Activated CD4-positive, alpha-beta memory T cell treated with anti-CD3 and anti-CD28 coated beads for 36 hours (primary cell): ENCODE measurements at places on chromosomes 2 and 18. TPM values are rescaled to one million over a fixed set of nuclear protein-coding genes. Genes with fewer than 3 reads are reported as not detected.

GRCh38 chr2:237282568-237283128 lies 131.3 kb downstream of the COL6A3 start:
- no peaks in the 10 kb centered on the region for H3K36me3 ChIP-seq
- no peak overlapping the region for H3K4me3 ChIP-seq
- no peaks in the 10 kb centered on the region for H3K4me1 ChIP-seq
- H3K27ac ChIP-seq = no peak overlapping the region
- DNase-seq = no peak
- peaks cover 18% of the 10 kb centered on the region for H3K27me3 ChIP-seq

- H3K4me1 ChIP-seq = no peaks in the 10 kb centered on the region
- DNase-seq = no peak
- H3K4me3 ChIP-seq = no peak overlapping the region
- H3K27me3 ChIP-seq = no peaks in the 10 kb centered on the region
Observed at GRCh38 chr2:157321466-157321865, 4.2 kb downstream of the ERMN start.

DNA sequence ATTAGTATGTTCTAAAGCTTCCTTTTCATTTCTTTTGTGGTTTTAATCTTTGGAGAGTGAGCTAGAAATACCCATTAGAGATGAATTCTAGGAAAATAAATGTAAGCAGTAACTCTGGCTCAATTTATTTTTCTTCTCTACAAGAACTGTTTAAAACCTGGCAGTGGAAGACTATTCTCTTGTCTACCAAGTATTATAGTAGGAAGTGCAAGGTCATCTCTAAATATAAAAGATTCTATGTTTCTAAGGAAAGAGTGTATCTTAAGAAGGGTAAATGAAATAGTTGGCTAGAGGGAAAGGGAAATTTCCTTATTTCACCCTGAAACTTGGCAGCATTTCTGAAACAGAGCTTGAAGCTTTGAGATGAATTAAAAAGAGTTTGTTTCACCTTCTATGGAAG lies 35.5 kb downstream of the PLCL1 start:
- no peaks in the 10 kb centered on the region for H3K36me3 ChIP-seq
- no peaks in the 10 kb centered on the region for H3K27me3 ChIP-seq
- peaks cover 46% of the 10 kb centered on the region for H3K4me1 ChIP-seq

DNA sequence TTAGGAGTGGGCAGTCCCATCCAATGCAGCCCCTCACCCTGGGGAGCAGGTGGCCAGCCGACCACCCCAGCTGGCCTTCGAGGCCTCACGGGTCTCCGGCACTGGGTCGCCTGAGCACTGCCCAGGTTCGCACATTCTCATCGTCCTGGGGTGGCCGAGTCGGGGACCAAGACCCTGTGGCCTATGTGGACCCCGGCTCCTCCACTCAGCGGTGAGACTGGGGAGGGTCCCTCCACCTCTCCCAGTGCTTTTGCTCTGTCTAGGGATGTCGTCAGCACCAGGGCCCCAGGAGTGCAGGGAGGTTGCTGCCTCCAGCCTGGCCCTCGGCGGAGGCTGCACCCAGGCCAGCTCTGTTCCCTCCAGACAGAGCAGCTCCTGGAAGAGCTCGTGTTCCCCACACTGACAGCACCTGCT lies 89.6 kb downstream of the TPO start:
- H3K27me3 ChIP-seq = no peaks in the 10 kb centered on the region
- no peak for DNase-seq
- no peak overlapping the region for H3K4me3 ChIP-seq
- no peak overlapping the region for H3K27ac ChIP-seq
- no peaks in the 10 kb centered on the region for H3K36me3 ChIP-seq
- no peaks in the 10 kb centered on the region for H3K4me1 ChIP-seq

GRCh38 chr18:43932140-43932539 lies 654.9 kb upstream of the SYT4 start:
- no peak overlapping the region for H3K4me3 ChIP-seq
- H3K36me3 ChIP-seq = no peaks in the 10 kb centered on the region
- no peaks in the 10 kb centered on the region for H3K4me1 ChIP-seq

DNA sequence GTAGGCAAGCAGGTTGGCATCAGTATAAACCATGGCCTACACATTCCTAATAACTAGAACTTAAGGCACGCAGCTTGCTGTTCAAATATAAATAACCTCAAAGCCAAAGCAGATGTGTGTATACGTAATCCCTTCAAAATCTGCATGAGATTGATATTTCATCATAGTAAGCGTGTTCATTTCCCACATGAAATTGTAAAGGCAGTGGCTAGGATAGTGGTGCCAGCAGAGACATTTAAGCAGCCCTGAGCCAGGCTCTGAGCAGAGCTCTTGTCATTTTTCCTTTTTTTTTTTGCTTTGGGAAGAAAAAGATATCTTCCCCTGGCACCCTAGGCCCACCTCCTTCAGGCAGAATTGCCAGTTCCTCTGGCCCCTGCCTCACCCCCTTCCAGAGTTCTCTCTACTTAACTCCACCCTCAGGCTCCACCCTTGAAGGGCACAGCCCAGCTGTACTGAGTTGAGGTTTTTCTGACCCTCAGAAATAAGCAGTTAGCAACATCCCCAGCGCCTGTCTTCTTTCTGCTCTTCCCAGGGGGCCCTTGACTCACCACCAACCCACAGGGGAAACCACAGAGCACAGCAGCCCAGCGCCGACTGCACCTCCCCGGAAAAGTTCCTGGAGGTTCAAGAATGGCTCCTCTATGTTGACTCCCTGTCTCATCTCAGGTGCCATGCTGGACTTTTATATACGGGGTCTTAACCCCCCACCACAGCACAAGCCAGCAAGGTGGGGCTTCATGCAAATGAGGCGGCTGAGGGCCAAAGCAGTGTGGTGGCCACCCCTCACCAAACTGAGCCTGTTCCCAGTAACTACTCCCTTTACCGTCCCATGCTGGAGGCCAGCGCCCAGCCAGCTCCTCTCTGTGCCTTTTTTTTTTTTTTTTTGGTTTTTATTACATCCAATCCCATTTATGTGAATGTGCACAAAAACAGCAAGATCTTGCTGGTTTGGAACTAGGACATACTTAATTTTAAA lies 84.7 kb downstream of the EHD3 start:
- H3K36me3 ChIP-seq = no peaks in the 10 kb centered on the region
- no peaks in the 10 kb centered on the region for H3K27me3 ChIP-seq
- no peak overlapping the region for H3K4me3 ChIP-seq
- H3K4me1 ChIP-seq = peaks cover 48% of the 10 kb centered on the region
- no peak overlapping the region for H3K27ac ChIP-seq

- no peaks in the 10 kb centered on the region for H3K4me1 ChIP-seq
- no peaks in the 10 kb centered on the region for H3K27me3 ChIP-seq
- no peak for DNase-seq
- no peak overlapping the region for H3K27ac ChIP-seq
- peaks cover 26% of the 10 kb centered on the region for H3K36me3 ChIP-seq
Observed at GRCh38 chr2:197571627-197572271, 55.9 kb downstream of the MOB4 start.

Gene CPLX4
- not detected for total RNA-seq

Gene TMEM247
- total RNA-seq = not detected
